ENCODE measurements at places on chromosomes 2 and 18.

GRCh38 chr2:20994130-20994529, 49.7 kb downstream of the APOB start:
- no peak for DNase-seq

DNA sequence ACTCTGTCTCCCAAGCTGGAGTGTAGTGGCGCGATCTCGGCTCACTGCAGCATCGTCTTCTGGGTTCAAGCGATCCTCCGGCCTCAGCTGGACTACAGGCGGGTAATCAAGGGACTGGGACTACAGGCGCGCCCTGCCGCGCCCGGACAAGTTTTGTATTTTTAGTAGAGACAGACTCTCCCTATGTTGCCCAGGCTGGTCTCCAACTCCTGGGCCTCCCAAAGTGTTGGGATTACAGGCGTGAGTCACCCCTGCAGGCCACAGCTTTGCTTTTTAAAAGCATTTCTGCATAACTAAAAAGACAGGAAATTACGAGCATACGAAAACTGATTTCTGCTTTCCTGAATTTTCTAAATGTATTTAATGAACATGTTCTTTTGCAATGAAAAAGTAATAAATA, 916 bp upstream of the OSBPL1A start:
- DNase-seq: no peak

DNA sequence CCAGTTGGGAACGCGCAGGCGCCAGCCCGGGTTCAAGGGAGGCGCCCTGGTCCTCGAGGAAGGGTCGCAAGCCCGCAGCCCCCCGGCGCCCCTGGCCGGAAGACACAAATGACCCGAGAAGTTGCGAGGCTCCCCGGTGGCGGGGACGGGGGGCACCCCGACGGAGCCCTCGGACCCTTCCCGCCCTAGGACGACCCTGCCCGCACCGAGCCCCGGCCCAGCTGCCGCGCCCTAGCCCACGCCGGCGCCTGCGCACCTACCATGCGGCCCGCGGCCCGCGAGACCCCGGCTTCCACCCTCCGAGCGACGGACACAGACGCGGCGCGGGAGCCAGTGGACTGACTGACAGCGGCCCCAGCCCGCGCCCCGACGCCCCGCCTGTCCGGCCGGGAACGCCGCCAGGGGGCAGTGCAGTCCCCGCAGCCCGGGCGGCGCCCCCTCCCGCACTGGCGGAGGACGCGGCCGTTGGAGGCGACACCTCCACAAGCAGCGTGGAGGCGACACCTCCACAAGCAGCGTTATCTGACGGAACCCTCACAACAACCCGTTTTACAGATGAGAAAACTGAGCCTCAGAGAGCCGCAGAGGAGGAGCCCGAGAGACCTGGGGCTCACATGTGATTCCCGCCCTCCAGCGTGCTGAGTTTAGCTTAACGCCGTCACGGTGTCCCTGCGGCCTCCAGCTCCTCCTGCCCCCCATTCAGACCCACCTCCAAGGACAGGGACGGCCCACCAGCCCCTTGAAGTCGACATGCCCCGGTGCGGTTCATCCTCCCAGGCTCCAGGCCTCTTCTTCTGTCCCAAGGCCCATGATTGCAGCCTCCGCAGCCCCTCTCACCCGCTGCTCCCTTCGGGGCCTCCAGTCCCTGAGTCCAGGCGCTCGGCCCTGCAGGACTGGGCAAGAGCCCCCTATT, at the start of gene NMUR1:
Gene NMUR1, minus strand, starts transcription at position 347 of the 913 bp plus-strand sequence. Its CDS starts 84 bp downstream, at position 263.
- DNase-seq: peak; percentile 61

- peak; percentile 98 for DNase-seq
Observed at GRCh38 chr18:59957957-59958356, 58.2 kb downstream of the PMAIP1 start.

DNA sequence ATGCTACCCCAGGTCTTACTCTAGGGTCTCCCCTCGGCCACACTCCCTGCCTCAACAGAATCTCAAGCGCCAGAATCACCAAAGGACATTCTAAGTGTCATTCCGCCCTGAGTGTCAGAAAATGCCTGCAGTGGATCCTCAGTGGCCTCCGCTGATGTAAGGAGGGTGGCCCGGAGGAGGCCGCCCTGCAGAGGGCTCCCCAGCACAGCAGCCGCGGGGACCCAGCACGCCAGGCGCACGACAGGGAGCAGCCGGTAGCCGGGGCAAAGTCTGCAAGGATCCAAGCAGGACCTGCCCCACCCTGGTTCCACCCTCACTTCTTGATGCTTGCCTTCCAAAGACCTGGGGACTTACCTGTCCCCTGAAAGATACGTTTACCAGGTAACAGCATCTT, 54.2 kb upstream of the ID2 start:
- no peak for DNase-seq

- DNase-seq: peak; percentile 69
Observed at GRCh38 chr2:11583840-11584524, 50.1 kb downstream of the GREB1 start.

DNA sequence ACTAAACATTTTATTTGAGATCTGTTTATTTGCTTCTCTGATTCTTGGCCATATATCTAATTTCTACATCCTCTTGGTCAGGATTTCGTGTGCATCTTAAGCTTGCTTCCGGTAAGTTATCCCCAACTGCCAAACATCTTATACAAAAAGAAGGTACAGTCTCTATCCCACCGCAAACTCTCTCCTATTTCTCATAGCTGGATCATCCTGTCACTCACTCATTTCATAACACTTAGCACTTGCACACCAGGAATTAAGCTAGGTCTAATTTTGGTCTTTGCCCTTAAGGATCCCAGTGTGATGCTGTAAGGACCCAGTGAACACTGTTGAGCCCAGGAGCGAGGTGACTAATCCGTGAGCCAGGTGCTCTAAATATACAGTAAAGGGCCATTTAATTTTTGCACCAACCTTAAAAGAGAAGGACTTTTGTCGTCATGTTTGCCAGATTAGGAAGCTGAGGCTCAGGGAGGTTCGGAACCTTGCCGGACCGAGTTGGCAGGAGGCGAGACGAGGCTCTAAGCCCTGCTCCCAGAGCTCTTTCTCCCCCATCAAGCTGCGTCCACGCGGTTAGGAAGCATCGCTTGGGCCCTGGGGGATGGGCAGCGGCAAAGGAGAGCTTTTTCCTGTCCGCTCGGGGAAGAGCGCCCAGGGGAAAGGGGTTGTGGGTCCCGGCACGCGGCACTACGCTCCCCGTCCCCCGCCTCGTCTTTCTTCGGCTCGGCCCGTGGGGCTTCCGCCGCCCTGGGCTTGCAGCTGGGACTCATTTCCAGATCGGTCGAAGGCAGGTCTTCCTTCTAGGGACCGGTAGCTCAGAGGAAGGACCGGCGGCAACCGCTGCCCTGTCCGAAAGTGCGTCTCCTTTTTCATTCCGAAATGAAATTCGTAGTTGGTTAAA, 4.1 kb upstream of the ITPRIPL1 start:
- peak; percentile 12 for DNase-seq
